ENCODE measurements at places on chromosomes 6 and 20.

- DNase-seq, result no peak
These were observed 153.2 kb downstream of the CDKAL1 start for GRCh38 chr6:20687494-20687893.

DNA sequence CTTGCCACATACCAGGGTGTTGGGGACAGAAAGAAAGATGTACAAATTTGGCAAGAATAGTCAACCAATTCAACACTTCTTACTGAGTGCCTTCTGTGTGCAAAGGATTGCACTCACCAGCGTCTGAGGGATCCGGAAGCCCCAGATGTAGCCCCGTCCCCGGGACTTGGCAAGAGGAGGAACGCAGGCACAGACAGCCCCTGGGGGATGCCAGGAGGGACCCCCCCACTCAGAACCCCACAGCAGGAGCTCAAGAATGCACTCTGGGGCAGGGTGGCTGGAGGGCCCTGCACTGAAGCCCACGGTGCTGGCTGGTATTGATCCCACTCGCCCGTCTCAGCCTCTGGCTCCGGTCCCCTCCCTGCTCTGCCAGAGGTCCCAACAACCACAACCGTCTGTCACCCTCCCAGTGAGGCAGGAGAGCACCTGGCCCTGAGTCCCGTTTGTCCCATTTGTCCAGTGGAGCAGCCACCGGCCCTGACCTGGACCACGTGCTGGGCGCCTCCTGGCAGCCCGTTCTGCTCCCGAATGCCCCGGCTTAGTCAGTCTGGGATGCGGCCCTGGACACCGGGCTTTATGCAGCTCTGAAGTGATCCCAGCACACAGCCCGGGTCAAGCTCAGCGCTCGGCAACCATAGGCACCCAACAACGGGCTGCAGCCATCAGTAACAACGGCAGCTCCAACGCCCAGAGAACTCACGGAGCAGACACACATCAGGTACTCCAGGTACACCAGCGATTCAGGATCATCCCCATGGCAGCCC, 128.7 kb downstream of the DLL1 start:
- no peak for DNase-seq

- DNase-seq, result no peak
These were observed 44.1 kb downstream of the SCP2D1 start for GRCh38 chr20:18857640-18858039.

DNA sequence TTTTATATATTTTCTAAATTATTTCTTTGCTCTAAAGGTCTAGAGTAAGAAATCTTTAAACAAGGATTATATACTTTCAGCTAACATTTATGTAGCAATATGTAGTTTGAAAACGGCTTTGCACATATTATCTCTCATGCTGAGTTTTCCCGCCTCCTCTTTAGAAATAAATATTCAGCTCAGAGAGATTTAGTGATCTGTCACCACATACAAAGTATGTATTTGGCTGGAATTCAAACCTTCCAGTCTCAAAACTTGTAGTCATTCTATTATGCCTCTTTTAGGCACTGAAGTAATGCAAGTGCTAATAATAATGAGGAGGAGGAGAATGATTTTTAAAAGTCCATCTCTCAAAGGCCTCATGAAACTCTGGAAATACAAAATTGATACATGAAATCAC, 525.0 kb downstream of the GRIK2 start:
- no peak for DNase-seq

DNA sequence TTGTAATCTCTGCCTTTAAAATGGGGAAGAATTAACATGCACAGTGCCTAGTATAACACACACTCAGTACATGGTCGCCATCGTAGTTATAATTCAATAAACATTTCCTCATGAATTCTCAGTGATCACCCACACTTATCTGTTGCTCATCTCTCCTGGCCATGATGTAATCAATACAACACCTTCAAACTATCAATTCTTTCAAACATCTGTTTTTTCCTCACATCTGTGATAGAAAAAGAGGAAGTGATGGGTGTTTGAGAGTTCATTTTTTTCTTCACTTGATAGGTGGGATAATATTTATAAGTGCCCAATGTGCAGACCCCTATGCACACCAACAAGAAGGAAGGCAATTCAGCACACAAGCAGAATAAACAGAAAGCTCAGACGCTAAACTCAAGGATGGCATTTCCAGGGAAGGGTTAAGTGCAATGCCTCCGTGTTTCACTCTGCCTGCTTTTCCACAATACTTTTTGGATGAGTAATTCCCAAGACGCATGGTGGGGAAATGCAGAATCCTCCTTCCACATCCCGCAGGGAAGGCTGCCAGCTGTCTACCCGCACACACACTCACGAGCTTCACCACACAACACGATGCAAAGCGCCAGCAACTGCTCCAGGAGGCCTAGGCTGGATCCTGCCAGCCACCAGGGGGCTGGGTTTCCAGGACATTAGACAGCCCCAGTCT, 100.3 kb downstream of the GMPR start:
- no peak for DNase-seq

GRCh38 chr6:166301611-166302529, 6.3 kb downstream of the PRR18 start:
- no peak for DNase-seq

Measured in GF-D8 (cell line).